ENCODE measurements at places on chromosomes 5 and 9.
A peak's percentile ranks its signal among the peaks of the same experiment; 100 is the strongest.

GRCh38 chr9:136665704-136666371, 3.1 kb downstream of the EGFL7 start:
- DNase-seq, result no peak

GRCh38 chr5:146962801-146963355, 84.3 kb upstream of the PPP2R2B start:
- DNase-seq, result no peak

DNA sequence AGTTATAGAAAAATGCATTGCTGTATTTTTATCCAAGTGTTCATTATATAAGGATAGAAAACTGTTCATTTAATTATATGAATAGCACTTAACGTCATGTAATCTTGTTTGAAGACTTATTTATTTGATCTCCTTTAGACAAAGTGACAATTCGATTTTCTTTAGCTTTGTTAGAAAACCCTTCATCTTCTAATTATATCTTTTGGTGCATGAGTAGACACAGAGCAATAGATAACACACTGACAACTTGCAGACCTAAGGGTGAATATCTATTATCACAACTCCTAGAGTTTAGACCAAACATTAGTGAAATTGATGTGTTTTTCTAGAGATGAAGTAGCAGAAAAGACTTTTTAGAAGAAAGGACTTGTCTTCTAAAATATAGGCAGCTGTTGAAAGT, 446.4 kb upstream of the SEMA6A start:
- no peak for DNase-seq

- DNase-seq, result no peak
Observed at GRCh38 chr9:88767504-88767790, 223.8 kb upstream of the S1PR3 start.

GRCh38 chr9:79583952-79584654, 12.3 kb downstream of the TLE4 start:
- no peak for DNase-seq

- no peak for DNase-seq
Observed at GRCh38 chr9:35691334-35691650, 1.6 kb upstream of the TPM2 start.

DNA sequence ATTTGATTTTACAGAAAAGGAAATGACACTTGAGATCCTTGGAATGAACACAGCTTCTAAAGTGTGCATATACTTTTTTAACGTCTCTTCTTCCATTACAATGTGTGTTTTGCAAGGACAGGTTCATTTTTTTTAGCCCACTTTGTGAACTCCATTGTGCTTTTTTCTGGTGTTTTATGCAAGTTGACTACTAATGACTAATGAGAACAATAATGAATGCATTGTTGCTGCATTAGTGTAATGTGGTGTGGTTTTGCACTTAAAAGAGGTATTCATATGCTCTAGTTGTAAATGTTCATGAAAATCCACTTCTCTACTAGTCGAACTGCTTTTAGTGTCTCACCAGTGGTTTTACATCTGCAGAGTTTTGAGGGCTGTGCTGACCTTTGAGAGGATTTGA, 93.6 kb downstream of the UHRF2 start:
- no peak for DNase-seq

DNA sequence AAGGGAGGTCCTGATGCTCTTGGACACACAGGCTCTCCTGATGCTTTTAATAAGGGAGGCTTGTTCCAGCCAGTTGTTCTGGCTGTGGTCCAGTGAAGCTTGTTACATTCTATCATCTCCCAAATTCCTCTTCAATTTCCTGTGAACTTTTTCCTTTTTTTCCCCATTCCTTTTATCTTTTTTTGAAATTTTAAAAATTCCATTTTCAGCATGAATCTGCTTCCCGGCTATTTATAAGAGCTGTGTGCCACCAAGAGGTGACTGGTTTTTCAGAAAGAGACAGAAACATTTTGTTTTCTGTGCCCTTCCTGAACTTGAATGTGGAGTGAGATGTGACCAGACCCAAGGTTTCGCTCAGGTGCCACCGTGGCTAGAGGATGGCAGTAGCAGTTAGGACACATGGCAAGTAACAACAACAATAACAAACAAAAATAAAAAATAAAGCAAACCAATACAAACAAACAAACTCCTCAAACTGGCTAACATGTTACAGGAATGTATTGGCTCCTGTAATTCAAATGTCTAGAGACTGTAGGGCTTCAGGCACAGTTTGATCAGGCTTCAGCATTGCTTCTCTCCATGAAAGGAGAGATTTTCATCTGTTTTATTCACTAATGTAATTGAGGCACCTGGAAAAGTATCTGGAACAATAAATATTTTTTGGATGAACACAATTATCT, 121.1 kb downstream of the BOD1 start:
- DNase-seq, result no peak

DNA sequence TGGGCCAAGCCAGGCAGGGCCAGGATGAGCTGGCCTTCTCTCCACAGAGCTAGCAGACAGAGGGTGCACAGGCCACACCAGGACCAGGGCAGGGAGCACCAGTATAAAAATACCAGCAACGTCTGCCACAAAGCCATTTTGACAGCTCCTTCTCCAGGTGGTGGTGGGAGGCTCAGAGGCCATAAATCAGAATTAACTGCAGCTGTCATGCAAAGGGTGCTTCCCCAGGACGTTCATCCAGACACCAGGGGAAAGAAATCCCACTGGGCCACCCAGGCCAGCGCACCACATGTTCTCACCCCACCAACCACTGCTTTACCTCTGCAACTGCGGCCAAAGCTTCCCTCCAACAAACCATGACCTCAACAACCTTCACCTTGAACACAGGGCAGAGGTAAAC, 403.7 kb upstream of the TRPC7 start:
- DNase-seq, result no peak

DNA sequence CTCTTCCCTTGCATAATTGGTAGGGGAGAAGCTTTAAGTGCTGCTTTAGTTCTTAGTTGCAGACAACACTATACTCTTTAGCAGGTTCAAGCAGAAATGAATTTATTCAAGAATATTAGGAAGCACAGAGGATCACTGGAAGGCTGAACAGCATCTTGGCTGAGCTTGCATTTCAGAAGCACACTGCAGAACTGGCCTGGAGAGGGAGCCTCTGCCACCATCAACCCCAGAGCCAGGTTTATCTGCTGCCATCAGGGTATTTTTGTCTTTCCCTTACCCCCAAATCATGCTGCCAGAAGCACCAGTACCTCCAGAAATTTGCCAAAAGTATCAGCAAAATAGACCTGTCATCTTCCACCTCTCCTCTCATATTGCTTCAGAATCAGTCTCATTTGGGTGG, 440.7 kb downstream of the DMAC1 start:
- no peak for DNase-seq

DNA sequence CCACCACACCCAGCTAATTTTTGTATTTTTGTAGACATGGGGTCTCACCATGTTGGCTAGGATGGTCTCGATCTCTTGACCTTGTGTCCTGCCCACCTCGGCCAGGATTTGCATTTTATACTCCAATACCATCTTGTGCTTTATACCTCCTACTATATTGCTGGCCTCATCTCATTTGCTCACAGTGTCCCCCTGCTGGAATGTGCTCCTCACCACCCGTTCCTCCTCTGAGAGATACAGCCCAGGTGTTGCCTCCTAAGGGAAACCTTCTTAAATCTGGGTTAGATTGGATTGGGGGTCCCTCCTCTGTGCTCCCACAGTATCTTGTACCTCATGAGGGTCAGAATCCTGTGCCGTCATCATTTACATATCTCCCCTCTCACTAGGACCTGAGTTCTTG, 131.7 kb downstream of the PAPPA start:
- DNase-seq, result no peak

- DNase-seq, result no peak
Observed at GRCh38 chr9:36997414-36997813, 36.7 kb downstream of the PAX5 start.

GRCh38 chr9:32782476-32783167, 718 bp upstream of the TMEM215 start:
- DNase-seq, result no peak

DNA sequence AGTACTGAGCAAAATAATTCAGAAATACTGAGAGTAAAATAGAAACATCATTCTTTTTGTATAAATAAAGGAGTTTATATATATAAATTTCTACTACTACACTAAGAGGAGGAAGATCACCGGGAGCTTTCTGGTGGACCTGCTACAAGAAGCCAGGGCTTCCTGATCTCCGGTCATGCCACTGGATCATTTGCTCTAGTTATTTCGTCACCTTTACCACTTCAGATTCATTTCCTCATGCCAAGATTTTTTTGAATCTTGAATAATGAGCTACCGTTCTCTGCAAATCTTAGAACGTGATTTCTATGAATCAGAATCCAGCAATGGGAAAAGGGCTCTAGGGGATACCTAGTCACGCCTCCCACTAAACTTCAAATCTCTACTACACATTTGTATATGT, 51.9 kb upstream of the TBC1D9B start:
- no peak for DNase-seq

GRCh38 chr9:19148187-19148586, 20.9 kb upstream of the PLIN2 start:
- DNase-seq, result no peak

DNA sequence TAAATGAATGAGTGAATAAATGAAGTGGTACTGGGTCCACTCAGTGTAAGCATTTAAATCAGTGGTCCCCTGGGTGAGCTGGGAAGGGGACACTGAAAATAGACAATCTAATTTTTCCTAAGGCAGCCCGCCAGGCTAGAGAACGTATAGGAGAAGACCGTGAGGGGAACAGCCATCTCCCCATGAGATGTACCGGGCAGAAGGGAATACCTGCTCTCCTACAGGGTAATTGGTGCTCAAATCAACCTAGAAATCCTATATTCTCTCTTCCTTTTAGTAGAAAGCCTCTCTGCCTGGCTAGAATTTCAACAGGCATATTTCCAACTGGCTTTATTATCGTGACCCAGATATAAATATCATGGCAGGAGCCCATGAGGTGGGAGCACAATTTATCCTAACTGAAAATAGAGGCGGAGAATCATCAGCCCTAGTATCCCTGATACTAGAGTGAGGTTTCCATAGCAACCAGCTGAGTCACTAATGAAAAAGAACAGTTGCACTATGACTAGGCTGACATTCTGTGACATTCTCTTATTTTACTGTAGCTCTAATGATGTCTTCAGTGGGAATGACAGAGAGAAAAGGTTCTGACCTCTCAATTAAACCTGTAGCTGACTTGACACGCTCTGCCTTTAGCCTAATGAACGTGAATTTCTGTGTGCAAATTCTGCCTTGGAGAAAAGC, 96.5 kb upstream of the CAST start:
- no peak for DNase-seq

DNA sequence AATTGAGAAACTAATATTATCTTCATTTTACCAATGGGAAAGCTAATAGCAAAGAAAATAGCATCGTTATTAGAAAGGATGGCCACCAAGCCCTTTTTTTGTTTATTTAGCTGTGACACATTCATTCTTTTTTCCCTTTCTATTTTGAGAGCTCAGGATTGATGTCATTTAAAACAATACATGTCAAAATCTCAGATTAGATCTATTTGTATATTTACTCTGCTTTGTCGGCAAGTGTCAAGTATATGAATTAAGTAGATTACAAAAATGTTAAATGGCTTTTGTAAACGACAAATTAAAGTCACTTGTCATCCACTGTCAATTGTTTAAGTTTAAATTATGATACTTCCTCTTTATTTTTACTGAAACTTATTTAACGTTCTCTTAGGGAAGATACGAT, 118.9 kb downstream of the PAM start:
- DNase-seq, result peak; percentile 43

DNA sequence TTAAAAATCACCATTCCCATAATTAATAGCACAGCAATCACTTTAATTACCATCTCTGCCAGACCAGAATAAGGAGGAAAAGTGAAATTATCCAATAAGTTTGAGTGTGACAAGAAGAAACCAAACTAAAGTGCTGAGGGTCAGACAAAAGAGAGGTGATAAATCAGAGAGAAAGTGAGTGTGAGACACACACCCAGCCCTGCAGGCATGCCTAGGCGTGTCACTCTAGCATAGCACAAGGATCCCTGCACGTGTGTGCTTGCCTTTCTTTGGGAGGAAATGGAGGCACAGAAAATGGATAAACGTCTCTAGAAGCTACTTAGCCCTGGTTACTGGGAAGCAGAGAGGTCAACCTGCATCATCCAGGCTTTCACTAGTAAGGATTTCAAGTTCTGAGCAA, 56.2 kb downstream of the SEMA6A start:
- DNase-seq, result no peak

DNA sequence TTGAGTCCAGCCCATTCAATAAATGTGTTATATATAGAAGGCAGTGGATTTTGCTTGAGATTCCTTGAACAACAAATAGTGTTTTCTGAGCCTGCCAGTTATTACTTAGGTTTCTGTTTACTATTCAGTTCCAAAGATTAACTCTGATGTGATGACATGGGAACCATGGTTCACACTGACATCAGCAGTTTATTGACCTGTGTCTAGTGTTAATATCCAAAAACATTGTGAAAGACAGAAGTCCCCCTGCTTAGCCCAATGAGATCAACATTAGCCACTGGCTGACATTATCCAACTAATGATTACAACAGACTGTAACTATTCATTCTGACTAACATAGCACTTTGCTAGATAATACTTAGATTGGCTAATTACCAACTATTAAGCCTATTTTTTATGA, 14.9 kb downstream of the APBA1 start:
- no peak for DNase-seq

DNA sequence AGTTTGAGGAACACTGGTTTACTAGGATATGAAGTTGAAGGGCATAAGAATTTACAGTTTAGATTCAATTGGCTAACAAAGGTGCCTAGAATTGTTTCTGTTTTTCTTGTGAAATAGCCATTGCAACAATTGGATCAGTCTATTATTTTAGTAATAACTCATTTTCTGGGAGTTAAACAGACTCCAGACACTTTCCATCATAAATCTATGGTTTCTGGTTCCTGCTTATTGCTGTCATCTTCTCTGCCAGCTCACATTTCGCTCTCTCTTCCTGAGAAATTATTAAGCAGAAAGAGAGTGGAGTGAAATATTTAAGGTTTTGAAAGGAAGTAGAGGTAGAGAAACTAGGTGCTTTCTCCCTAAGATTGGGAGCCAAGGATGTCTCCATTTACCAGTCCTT, 165.1 kb upstream of the PRR16 start:
- DNase-seq, result no peak

DNA sequence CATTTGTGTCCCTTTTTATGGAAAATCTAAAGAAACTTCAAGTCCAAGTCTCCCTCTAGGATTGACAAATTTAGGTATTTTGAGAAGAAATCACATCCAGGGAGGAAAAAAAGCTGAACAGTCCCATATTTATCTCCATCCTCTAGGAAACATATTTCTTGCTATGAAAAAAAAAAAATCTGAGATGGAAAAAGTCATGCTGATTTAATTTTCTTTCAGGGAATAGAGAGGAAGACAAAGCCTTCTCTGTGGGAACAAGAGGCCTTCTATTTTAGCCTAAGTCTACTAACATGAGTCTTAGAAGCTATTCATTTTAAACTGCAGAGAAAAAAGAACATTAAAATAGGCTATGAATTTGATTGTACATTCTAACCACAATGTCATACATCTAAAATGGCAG, 63.1 kb upstream of the CDK5RAP2 start:
- no peak for DNase-seq

DNA sequence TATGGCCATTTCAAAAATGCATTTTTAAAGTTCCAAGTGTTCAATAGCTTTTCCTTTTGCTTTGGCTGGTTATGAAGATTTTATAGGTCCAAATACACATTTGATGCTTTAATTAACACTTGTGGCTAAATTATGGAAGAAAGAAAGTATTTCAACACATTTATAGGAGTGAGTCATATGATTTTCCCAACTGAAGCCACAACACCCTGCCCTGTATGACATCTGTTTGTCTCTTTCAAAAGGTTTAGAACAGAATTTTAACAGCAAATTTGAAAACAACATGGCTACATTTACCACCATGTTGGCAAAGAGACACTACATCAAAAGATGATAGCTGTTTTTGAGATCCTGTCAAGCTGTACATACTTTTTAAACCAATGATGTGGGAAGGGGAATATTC, 99.4 kb downstream of the TMEM174 start:
- DNase-seq, result no peak

Measured in NCI-H774 (cell line).